Neural progenitor cell (in vitro differentiated cells): ENCODE measurements at places on chromosomes 7 and 10. TPM values are rescaled to one million over a fixed set of nuclear protein-coding genes. Genes with fewer than 3 reads are reported as not detected.

ABCB4 gene
- total RNA-seq, result 0.30 and 0.50 TPM in 2 replicates

C10orf105 gene
- total RNA-seq, result 0.39 and 1.5 TPM in 2 replicates

DNA sequence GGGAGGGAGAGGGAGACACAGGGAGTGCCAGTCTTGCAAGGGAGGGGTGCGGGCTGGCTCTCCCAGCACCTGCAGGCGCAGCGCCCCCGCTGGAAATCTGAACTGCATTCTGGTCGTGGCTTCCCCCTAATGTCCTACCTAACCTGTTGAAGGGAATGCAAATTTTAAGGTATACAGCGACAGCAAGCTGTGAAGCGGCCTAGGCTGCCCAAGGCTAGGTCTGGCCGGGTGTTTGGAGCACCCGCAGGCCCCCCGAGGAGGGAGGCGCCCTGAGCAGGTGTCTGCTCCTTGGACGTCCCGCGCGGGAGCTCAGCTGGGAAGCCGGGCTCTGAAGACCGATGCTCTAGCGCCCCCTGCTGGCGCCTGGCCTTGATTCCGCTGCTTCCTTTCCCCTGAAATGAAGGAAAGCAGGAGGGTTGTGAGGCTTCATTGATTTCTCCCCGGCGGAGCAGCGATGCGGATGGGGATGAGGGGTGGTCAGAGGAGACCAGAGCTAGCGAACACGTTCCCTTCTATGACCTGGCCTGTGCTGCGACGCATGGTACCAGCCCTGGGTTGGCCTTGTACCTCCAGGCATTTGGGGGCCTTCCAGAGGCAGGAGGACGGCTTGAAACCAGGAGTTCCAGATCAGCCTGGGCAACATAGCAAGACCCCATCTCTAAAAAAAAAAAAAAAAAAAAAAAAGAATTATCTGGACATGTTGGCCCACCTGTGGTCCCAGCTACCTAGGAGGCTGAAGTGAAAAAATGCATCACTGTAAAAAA is 601.3 kb downstream of the GALNT17 start:
- H3K4me1 ChIP-seq, result no peaks in the 10 kb centered on the region
- H3K27ac ChIP-seq, result no peak overlapping the region
- peak overlapping the region; percentile 51 for H3K4me3 ChIP-seq
- no peaks in the 10 kb centered on the region for H3K27me3 ChIP-seq

TBX20 gene
- total RNA-seq, result not detected in 2 replicates

DNA sequence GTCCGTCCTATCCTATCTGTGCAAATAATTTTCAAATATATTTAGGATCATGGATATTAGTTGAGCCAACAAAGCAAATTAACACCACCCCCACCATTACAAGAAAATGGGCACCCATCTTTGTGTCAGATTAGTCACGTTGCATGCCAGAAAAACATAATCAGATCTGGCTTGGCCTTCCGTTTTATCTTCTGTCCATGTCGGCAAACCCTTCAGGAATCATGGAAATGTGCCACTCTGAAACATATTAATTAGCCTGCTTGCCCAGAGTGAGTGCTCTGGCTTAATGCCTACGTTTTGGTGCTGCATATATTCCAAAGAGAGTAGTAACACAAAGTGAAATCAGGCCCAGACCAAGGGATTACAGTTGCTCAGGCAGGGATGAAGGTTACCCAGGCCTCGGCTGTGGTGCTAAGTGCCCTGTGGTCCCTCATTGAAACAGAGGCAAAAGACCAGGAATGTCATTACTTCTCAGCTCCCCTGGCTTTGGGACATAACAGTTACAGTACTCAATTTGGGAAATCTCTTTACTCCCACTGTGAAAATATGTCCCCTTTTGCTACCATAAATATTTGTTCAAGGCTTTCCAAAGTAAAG is 154.0 kb upstream of the LSM8 start:
- no peaks in the 10 kb centered on the region for H3K36me3 ChIP-seq
- no peak overlapping the region for H3K27ac ChIP-seq
- H3K4me3 ChIP-seq, result no peak overlapping the region

ZNF22 gene
- 60.2 and 81.0 TPM in 2 replicates for total RNA-seq

- H3K27ac ChIP-seq, result no peak overlapping the region
- no peak for DNase-seq
- no peaks in the 10 kb centered on the region for H3K4me1 ChIP-seq
- no peak overlapping the region for H3K4me3 ChIP-seq
- no peaks in the 10 kb centered on the region for H3K27me3 ChIP-seq
Measured at GRCh38 chr10:29869593-29869992, 189.8 kb downstream of the JCAD start.

ITGB8 gene
- 3.0 and 5.3 TPM in 2 replicates for total RNA-seq

GRCh38 chr10:131000743-131001142 is 310.8 kb downstream of the TCERG1L start:
- H3K27me3 ChIP-seq, result no peaks in the 10 kb centered on the region
- H3K4me3 ChIP-seq, result no peak overlapping the region
- no peak overlapping the region for H3K27ac ChIP-seq

RSPH10B2 gene
- 0.93 TPM in 1 of 2 replicates, not detected in the other for total RNA-seq

PRPS1L1 gene
- not detected in 2 replicates for total RNA-seq

DEPP1 gene
- total RNA-seq, result 0.71 TPM in 1 of 2 replicates, not detected in the other

GRCh38 chr7:128687131-128687530 is 15.0 kb downstream of the GARIN1A start:
- no peaks in the 10 kb centered on the region for H3K36me3 ChIP-seq
- DNase-seq, result no peak
- no peaks in the 10 kb centered on the region for H3K27me3 ChIP-seq
- no peak overlapping the region for H3K4me3 ChIP-seq

GPR15LG gene
- total RNA-seq, result not detected in 2 replicates

- DNase-seq, result peak; percentile 69
- H3K27me3 ChIP-seq, result no peaks in the 10 kb centered on the region
- peak overlapping the region; percentile 81 for H3K27ac ChIP-seq
- no peaks in the 10 kb centered on the region for H3K36me3 ChIP-seq
- H3K4me1 ChIP-seq, result peaks cover 66% of the 10 kb centered on the region
Measured at GRCh38 chr10:102117391-102118159, 2.6 kb downstream of the LDB1 start.

DNA sequence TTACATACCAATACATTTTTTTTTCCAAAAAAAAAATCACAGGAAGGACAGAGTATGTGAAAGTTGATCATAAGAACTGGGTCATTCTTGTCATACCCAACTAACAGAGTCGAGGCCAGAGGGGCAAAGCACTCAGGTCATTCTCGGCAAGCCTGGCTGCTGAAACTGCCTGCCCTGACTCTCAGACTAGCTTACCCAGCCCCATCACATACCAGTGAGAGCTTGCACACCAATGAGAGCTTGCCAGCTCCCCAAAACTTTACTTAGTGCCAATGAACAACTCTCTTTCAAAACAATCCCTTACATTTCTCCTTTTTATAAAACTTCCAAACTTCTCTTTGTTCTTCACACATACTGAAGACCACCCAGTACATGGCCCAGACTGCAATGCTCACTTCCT is 48.9 kb downstream of the VOPP1 start:
- H3K4me1 ChIP-seq, result peaks cover 32% of the 10 kb centered on the region
- no peak overlapping the region for H3K27ac ChIP-seq
- no peaks in the 10 kb centered on the region for H3K27me3 ChIP-seq
- no peaks in the 10 kb centered on the region for H3K36me3 ChIP-seq

GRCh38 chr10:32692174-32692573 is 246.2 kb downstream of the CCDC7 start:
- H3K36me3 ChIP-seq, result no peaks in the 10 kb centered on the region
- DNase-seq, result peak; percentile 2
- no peaks in the 10 kb centered on the region for H3K4me1 ChIP-seq
- no peak overlapping the region for H3K27ac ChIP-seq
- no peaks in the 10 kb centered on the region for H3K27me3 ChIP-seq
- H3K4me3 ChIP-seq, result no peak overlapping the region

TMEM196 gene
- not detected in 2 replicates for total RNA-seq

NOBOX gene
- total RNA-seq, result not detected in 2 replicates

DNA sequence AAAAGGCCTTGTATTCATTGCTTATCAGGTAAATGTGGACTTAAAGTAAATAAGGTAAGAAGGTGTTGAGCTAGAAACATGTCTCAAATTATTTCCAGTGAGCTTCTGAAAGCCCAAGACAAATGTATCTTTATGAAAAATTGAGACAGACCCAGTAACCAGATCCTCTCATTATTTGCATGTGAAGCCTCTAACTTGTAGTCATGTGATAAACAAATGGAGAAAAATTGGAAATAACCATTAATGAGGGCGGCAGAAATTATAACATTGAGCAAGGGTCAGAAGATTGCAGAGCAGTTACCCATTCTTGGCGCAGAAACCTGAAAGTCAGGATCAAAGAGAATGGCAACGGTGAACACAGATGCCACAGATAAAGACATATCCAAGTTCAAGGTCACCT is at the start of gene TAS2R40:
TSS of gene TAS2R40 (plus strand) at position 301 of the 400 bp plus-strand sequence. CDS start at position 343, 42 bp downstream.
- H3K27me3 ChIP-seq, result no peaks in the 10 kb centered on the region
- H3K27ac ChIP-seq, result no peak within 1 kb of the TSS
- no peak for DNase-seq
- H3K4me3 ChIP-seq, result no peak within 1 kb of the TSS
- H3K4me1 ChIP-seq, result no peaks in the 10 kb centered on the region

- H3K4me1 ChIP-seq, result peaks cover 7% of the 10 kb centered on the region
- H3K36me3 ChIP-seq, result no peaks in the 10 kb centered on the region
- H3K27me3 ChIP-seq, result peaks cover 5% of the 10 kb centered on the region
- H3K27ac ChIP-seq, result no peak overlapping the region
- DNase-seq, result no peak
- H3K4me3 ChIP-seq, result no peak overlapping the region
Measured at GRCh38 chr10:86716466-86716865, 40.0 kb upstream of the BMPR1A start.

MSS51 gene
- total RNA-seq, result 1.4 and 2.2 TPM in 2 replicates

DNA sequence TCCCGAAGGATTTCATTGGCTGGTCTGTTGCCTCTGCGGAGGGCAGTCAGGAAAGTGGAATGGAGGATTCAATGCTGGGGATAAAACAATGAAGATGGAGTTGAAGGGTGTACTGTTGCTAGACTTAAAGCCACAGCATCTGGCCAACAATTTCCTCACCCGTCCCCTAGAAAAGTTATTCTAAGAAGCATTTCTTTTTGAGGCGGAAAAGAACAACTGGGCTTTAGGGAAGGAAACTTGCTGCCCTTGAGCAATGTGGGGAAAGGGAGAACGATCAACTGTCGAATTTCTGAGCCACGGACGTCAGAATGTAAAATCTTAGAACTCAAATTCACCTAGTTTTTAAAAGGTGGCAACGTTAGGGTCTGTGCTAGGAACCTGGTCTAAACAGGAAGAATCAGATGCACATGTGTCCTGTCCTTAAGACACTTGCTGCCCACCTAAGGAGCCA is 664 bp downstream of the FMC1 start:
- DNase-seq, result no peak
- peak overlapping the region; percentile 99 for H3K27ac ChIP-seq
- peaks cover 3% of the 10 kb centered on the region for H3K4me1 ChIP-seq
- peak overlapping the region; percentile 78 for H3K4me3 ChIP-seq

DNA sequence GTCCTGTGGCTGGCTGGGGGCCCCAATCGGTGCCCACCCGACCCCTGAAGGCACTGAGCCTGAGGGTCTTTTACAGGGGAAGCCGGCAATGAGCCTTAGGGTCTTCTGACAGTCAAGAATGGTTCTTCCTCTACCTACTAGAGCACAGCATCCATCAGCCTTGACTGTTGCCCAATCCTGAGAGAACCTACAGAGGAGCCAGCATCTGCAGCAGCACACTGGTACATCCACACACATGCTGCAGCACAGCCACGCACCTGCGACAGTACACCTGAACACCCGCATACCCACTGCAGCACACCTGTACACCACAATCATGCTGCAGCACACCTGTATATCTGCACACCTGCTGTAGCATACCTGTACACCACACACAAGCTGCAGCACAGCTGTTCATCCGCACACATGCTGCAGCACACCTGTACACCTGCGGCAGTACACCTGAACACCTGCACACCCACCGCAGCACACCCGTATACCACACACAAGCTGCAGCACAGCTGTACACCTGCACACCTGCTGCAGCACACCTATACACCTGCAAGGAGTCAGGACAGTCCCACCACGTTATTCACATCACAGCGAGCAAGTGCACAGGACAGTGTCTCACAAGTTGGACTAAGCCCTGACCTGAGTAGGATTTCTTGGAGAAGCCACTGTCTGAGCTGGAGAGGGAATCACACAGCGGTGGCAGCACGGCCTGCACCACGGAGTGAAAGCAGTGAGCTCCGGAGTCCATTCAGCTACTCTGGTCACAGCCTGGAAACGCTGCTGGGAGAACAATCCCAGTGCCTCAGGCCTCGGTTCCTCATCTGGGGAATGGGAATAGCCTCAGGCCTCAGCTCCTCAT is 56.4 kb downstream of the VIPR2 start:
- H3K27me3 ChIP-seq, result no peaks in the 10 kb centered on the region
- H3K4me3 ChIP-seq, result no peak overlapping the region
- H3K36me3 ChIP-seq, result no peaks in the 10 kb centered on the region

DNA sequence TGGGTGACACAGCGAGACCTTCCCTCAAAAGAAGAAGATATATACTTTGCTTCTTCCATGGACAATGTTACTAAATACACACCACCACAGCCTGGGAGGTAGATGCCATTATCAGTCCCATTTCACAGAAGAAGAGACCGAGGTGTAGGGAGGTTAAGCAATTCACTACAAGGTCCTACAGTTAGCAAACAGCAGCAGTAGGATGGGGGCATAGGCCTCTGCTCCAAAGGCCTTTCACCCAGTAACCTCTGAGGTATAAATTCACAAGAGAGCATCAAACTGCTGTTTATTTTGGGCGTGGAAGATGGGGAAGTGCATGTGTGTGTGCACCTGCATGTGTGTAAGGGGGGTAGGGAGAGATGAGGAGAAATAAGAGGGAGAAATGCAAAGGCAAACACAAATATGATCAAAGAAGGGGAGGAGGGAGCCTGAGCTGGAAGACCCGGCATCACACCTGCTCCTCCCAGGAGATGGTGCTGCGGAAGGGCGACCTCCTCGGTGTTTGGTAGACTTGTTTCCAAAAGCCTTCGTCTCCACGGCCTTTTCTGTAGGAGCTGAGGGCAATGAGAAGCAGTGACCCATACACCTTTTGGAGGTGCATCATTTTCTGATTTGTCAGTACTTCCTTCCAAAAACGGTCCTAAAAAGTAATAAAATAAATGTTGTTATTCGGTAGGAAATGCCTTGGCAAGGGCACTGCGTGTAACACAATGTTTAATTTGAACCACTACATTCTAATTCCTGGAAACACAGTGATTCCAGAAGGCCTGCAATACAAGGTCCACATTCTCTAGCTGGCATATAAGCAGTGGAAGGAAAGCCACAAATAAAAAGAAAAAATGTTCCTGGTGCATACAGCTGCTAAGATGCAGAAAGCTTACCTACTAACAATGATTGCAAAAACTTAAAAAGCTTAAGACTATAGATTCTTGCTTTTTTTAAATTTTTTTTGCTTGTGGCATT is 25.9 kb upstream of the ACSL5 start:
- peaks cover 17% of the 10 kb centered on the region for H3K4me1 ChIP-seq
- no peak overlapping the region for H3K4me3 ChIP-seq
- no peak for DNase-seq
- H3K27ac ChIP-seq, result no peak overlapping the region
- H3K27me3 ChIP-seq, result no peaks in the 10 kb centered on the region
- H3K36me3 ChIP-seq, result no peaks in the 10 kb centered on the region
